ENCODE measurements at places on chromosomes 4 and X.

GRCh38 chr4:3471886-3472285 is 8.8 kb downstream of the DOK7 start:
- no peak for DNase-seq

DNA sequence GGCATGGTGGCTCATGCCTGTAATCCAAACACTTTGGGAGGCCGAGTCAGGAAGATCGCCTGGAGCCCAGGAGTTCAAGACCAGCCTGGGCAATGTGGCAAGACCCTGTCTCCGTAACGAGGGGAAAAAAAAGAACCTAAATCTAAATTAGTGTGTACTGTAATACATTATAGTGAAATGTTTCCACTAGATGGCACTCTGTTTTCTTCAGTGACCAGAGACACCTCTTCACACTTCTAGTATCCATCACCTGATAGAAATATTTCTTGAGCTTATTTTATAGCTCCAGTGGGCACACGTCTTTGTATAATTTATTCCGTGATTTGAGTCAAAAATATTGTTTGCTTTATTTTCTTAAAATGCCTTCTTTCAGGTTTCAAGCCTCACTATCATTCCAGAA is 600.9 kb upstream of the DIPK2B start:
- DNase-seq, result peak; percentile 14

- no peak for DNase-seq
Observed at GRCh38 chr4:22531311-22532019, 15.6 kb upstream of the ADGRA3 start.

DNA sequence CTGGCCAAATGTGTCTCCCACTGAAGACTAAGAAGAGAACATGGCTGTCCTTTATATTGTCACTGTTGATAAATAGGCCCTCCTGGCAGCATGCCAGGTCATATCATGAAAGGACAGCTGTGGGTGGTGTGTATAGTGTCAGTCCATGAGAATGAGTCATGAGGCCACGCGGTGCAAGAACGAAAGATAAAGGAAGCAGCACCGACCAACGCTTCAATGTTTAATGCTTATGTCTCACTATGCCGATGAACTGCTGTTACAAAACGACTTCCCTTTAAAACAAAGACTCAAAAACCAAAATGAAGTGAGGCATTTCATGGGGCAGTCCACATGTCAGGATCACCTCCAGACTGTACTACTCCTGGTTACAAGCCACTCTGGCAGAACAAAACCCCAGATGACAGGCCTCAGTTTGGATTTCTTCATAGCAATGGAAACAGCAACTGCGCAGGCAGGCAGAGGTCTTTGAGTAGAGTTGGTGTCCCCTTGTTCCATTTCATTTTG is 5.2 kb upstream of the TCEANC start:
- DNase-seq, result peak; percentile 18
